ENCODE measurements at places on chromosomes 2 and 18.

DNA sequence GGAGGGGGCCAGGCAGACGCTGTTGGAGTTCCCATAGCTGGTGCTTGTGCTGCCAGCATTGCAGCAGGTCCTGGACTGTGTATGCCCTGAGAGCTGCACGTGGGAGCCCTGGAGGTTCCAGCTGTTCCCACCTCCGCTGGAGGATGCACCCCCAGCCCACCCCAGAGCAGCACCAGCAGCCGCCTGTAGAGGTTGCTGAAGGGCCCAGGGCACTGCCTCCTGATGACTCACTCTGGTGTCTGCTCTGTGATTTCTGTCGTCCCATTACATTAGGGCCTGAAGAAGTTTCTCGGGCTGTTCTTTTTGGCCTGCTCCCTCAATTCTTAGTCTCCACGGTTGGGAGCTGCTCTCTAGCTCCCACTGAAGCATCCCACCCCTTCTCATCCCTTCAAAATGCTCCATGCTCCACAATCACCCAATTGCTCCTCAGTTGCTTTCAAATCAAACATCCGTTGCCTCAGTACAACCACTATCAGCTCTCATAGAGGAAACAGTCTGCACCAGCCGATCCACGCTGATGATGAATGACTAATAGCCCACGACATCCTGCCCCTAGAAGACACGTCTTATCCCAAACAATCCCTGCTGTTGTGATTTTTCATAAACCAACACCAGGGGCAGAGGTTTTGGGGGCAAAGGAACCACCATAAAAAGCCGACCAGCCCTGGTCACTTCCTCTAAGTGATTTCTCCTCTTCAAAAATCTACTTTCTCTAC lies 65.2 kb upstream of the RNF152 start:
- no peak for DNase-seq

GRCh38 chr2:36097022-36097421 lies 258.6 kb upstream of the CRIM1 start:
- no peak for DNase-seq

GRCh38 chr18:24600076-24600654 lies 139.7 kb downstream of the HRH4 start:
- DNase-seq: peak; percentile 81

GRCh38 chr2:143345887-143346787 lies 216.9 kb downstream of the ARHGAP15 start:
- no peak for DNase-seq

- no peak for DNase-seq
Measured at GRCh38 chr18:59400407-59400806, 41.3 kb upstream of the LMAN1 start.

GRCh38 chr18:75209951-75210258 lies 692 bp upstream of the TSHZ1 start:
- DNase-seq: no peak

GRCh38 chr18:63970809-63971205 lies 926 bp downstream of the SERPINB8 start:
- no peak for DNase-seq

- DNase-seq: no peak
Measured at GRCh38 chr18:78410094-78410786, 569.4 kb upstream of the SALL3 start.

DNA sequence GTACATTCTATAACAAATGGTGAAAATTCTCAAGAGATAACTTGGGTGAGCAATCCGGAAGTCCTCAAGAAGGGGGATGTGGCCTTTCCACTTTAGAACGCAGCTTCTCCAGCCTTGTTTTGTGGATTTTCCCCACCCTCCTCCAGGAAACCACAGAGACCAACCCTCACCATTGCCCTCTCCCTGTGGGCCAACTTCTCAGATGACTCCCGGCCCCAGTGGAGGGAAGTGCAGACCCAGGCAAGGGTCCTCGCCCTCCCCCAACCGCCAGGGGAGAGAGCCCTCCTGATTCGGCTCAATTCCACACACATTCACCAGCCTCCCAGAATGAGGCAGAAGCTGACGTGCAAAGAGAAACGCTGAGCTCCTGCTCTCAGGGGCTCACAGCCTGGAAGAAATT lies 277.2 kb downstream of the EIPR1 start:
- DNase-seq: peak; percentile 6

GRCh38 chr2:10272464-10272863 lies 30.2 kb upstream of the HPCAL1 start:
- no peak for DNase-seq

GRCh38 chr2:183610724-183611123 lies 486.5 kb downstream of the NUP35 start:
- no peak for DNase-seq

DNA sequence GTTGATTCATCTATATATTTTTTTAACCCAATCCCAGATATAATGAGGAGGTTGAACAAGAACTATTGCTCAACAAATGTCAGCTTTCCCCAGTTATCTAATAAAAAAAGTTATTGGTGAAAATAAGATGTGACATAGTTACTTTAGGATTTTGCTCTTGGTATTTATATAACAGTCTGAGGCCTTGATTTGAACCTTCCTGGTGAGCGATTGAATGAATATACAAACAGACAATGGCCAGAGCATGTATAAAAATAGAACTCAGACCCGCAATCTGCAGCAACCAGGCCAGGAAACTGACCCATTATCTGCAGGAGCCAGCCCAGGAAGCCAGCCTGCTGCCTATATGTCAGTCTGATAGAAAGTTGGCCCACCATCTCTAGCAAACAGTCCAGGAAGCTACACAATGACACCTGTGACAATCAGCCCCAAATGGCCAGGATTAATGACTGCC lies 81.6 kb downstream of the HS6ST1 start:
- peak; percentile 48 for DNase-seq

- no peak for DNase-seq
Measured at GRCh38 chr18:2108591-2108990, 462.7 kb downstream of the METTL4 start.

DNA sequence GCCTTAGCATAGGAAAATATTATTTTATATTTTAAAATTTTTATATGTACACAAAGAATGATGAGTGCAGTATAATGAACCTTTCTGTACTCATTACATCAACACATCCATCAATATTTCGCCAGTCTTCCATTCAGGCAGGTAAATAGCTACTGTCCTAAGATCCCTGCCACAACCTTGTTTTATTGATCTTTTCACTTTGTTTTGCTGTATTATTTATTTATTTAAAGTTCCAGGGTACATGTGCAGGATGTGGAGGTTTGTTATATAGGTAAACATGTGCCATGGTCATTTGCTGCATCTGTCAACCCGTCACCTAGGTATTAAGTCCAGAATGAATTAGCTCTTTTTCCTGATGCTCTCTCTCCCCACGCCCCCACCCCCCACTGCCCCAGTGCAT lies 64.6 kb downstream of the INHBB start:
- no peak for DNase-seq

DNA sequence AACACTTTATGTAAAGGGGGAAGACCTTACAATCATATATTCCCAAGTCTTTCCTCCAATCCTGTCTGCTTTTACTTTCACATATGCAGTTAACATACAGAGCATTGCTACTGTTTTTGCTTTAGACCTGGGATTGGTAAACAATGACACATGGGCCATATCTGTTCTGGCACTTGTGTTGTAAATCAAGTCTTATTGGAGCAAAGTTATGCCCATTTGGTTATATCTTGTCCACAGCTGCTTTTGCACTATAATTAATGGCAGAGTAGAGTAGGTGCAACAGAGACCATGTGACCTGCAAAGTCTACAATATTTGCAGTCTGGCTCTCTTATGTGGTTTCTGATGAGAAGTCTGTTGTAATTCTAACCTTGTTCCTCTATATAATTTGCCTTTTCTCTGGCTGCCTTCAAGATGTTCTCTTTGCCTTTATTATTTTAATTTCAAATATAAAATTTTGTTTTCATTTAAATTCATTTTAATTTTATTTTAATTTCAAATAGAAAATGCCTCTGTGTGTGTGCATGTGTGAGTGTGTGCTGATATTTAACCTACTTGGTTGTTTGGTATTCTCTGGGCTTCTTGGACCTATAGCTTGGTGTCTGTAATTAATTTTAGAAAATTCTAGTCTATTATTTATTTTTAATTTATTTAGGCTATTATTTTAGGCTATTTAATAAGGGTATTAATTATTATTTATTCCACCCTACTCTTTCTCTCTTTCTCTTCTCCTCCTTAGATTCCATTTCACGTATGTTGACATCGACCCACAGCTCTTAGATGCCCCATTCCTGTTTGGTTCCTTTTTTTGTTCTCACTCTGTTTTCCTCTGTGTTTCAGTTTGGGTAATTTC lies 16.8 kb upstream of the LPIN1 start:
- peak; percentile 36 for DNase-seq

DNA sequence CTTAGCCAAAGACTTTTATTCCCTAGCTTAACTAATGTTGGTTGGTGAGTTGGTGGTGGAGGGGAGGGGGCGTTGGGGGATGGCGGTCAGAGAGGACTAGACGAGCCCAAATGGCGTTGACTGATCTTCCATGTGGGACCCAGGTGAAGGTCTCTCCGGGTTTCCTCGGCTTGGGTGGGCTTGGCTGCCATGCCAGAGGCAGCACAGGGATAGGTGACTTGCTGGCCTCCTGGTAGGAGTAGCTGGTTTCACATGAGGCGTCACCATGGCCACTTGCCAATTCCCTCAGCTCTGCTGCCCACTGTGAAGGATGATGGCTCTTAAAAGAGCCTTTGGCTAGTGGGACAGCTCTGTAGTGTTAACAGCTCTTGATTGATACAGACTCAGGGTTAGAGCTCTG lies 1337.0 kb upstream of the FAM98A start:
- DNase-seq: no peak

- peak; percentile 37 for DNase-seq
Measured at GRCh38 chr2:74544634-74545033, 9.1 kb downstream of the LOXL3 start.

- peak; percentile 60 for DNase-seq
Measured at GRCh38 chr2:136381722-136382633, 264.0 kb upstream of the CXCR4 start.

- DNase-seq: no peak
Measured at GRCh38 chr18:60649107-60649506, 276.5 kb upstream of the MC4R start.

DNA sequence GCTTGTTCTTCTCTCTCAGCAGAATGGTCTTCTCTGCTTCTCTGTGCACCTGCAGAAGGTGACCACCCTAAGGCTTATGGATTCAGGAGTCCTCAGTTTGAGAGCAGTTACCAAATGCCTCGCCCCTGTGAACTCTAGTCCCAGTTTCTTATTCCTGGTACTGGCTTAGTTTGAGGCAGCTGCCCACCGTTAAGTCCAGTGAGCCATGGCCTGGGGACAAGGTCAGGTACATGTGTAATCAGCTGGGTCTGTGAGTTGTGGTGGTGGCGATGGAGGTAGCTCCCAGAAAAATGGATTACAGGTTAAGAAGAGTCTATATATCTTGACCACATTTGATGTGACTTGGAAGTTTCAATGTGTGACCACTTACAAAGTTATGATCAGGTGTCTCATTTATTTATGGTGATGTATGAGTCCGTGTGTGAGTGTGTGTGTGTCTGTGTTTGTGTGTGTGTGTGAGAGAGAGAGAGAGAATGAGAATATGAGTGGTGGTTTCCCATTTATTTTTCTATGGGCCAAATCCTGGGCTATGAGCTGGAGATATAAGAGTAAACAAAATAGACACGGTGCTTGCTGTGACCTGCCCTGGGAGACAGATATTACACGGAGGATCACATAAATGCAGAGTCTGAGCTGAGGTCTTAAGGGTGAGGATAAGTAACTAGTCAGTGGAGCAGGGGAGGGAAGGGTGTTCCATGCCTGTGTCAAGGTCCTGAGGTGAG lies 13.0 kb upstream of the IL1RN start:
- no peak for DNase-seq

- DNase-seq: peak; percentile 86
Measured at GRCh38 chr2:223779877-223780276, 57.5 kb downstream of the AP1S3 start.

DNA sequence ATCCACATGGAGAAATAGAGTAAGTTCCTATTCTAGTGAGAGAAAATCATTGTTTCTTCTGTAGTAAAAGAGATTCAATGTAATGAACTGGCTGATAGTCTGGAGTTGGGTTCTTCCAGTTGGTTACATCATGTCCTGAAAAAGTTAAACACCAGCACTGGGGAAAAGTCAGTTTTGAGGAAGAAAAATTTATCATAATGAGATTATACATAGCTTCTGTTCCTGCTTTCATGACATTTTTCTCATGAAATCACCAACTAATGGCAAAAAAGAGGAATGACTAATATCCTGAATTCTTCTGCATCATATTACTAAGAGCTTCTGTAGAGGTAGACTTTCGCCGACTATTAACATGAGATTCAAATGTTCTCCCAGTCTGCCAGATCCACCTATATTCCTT lies 69.2 kb upstream of the SLC9A2 start:
- DNase-seq: no peak

DNA sequence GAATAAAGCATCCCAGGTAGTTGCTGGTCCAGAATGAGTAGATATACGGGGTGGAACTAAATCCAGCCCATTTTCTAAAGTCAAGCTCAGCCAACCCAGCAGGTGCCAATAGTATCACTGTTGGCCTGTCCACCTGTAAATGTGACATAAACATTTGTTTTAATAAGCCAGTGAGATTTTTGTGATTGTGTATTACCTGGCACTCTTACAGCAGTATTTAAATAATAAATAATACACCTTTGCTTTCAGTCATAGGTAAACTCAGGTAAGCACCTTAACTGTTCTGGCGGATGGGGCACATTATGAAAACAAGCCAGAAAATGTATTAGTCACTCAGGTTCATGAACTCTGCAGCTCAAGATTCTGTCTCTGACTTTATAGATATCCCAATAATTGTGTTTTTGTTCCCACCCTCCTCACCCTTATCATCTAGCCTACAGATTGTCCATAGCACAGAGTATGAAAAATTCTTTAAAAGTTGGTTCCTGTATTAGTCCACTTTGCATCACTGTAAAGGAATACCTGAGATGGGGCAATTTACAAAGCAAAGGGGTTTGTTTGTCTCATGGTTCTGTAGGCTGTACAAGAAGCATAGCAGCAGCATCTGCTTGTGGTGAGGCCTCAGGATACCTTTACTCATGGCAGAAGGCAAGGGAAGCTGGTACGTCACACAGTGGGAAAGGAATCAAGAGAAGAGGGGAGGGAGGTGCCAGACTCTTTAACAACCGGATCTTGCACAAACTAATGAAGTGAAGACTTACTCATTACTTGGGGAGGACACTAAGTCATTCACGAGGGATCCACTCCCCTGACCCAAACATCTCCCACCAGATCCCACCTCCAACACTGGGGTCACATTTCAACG lies 73.0 kb upstream of the CYRIA start:
- peak; percentile 29 for DNase-seq

DNA sequence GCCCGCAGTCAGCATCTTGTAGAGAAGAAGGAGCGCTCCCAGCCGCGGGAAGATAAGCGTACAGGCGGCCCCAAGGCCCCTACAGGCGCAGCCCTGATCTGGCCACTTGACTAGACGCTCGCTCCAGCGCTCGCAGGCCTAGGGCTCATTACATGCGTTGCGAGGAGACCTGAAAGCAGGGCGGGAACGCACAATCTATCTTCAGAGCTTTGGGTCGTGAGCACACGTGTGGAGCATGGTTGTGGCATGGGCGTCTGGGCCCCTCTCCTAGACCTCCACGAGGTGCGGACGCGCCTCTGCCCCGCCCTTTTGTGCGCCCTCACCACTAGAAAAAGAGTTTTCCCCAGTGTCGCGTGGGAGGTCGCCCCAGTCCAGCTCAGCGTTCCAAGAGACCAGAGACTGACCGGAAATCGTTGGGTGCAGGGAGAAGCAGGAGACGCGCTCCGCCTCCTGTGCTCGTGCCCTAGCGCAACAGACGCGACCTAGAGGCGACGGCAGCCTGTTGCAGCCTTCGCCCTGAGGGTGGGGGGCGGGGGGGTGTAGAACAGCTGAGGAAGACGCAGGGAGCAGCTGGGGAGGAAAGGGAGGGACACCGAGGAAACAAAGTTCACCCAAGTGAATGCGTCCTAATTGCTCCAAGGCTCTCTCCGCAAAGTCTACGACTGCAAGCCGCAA lies 12.6 kb downstream of the NR4A2 start:
- DNase-seq: peak; percentile 47
